ENCODE measurements at places on chromosomes 6 and 20.

- DNase-seq, result no peak
These were observed 30.5 kb upstream of the SLCO4A1 start for GRCh38 chr20:62611819-62612218.

DNA sequence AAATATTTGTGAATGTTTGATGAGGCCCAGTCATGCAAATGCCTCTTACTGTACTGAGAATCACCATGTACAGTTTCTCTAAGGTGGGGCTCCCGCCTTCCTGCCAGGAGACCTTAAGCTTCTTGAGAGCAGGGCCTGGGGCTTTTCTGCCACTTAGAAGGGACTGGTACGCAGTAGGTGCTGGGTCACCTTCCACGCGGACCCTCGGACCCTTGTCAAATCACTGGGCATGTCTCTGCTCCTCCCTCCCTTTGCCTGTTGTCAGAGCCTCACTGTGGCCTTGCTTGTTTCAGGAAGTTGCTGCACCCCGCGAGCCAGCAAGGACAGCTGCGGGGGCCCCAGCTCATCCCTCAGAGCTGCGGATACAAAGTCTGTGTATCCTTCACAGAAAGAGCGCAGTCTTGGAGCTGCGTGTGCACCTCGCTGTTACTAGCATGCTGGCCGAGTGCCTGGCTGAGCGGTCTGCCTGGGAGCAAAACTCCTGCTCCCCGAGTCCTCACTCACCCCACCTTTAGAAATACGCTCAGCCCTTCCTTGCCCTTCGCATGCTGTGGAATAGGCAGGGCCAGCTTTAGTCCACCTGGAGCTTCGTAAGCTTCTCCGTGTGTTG, 30.7 kb upstream of the IRF4 start:
- no peak for DNase-seq

GRCh38 chr6:28940294-28940857, 16.6 kb upstream of the TRIM27 start:
- peak; percentile 77 for DNase-seq

GRCh38 chr6:35230950-35231349, 17.2 kb downstream of the SCUBE3 start:
- DNase-seq, result no peak

GRCh38 chr6:165606740-165607008, 56.4 kb downstream of the PDE10A start:
- no peak for DNase-seq

- DNase-seq, result no peak
These were observed 157.8 kb downstream of the TPBG start for GRCh38 chr6:82521369-82521768.

GRCh38 chr6:129469070-129469662, 240.8 kb downstream of the ARHGAP18 start:
- DNase-seq, result no peak

DNA sequence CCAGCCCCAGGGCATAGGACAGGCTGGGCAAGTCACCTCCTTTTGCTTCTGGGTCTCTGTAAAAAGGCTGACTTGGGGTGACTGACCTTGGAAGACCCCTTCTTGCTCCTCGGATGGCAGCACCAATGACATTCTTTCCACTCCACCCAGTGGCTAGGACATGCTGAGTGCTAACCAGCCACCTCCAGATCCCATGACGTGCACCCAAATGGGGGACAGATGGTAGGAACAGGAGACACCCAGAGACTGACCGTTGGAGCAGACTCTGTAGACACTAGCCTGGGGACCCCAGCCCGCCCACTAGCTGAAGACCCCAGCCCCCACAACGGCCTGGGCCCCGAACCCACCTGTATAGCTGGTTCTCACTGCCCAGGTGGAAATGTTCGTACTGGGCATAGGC, 38.3 kb downstream of the ANGPT4 start:
- DNase-seq, result no peak

GRCh38 chr20:17417225-17417624, 114.0 kb downstream of the BFSP1 start:
- no peak for DNase-seq

- DNase-seq, result no peak
These were observed 72.5 kb downstream of the CD40 start for GRCh38 chr20:46190478-46191167.

DNA sequence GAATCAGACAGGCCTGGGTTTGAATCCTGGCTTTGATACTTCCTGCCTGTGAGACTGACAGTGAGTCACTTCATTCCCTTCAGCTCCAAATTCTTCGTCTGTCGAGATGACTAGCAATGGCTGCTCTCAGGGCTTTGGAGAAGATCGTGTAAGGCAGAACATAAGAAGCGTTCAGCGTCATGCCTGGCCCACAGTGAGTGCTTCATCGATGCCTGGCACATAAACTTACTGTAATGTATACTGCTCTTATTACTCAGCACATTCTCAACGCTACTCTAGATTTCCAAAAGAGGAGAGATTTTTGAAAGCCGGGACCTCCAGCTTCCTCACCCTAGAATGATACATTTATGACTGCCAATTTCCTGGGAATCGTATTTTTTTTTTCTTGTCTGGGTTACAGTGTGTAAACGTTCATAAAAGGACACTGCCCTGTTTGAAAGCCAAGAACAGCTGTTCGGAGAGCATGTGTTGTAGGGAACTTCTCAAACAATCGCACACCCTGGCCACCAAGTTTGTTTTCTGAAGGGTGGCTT, 16.2 kb upstream of the BCAS1 start:
- no peak for DNase-seq

DNA sequence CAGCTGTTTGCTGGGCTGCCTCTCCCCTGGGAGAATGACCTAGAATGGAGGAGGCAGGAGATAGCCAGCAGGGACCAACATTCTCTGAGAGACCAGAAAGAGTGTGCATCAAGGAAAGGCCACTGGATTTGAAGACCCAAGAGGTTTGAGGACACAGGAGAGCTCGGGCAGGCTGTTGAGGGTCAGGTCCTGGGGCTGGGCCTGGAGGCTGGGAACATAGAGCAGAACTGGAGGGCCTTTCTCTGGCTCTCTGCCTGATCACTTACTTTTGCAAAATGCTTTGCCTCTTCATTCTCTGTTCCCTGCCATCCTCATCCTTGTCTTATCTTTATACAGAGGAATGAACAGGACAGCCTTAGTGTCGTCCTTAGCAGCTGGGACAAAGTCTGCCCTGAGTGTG, 2.5 kb downstream of the IYD start:
- no peak for DNase-seq

- DNase-seq, result no peak
These were observed 36.6 kb upstream of the BTN3A2 start for GRCh38 chr6:26328265-26328844.
